ENCODE measurements at places on chromosomes 12 and 14.

GRCh38 chr14:103697603-103698379 is 17.5 kb downstream of the XRCC3 start:
- no peak for DNase-seq

DNA sequence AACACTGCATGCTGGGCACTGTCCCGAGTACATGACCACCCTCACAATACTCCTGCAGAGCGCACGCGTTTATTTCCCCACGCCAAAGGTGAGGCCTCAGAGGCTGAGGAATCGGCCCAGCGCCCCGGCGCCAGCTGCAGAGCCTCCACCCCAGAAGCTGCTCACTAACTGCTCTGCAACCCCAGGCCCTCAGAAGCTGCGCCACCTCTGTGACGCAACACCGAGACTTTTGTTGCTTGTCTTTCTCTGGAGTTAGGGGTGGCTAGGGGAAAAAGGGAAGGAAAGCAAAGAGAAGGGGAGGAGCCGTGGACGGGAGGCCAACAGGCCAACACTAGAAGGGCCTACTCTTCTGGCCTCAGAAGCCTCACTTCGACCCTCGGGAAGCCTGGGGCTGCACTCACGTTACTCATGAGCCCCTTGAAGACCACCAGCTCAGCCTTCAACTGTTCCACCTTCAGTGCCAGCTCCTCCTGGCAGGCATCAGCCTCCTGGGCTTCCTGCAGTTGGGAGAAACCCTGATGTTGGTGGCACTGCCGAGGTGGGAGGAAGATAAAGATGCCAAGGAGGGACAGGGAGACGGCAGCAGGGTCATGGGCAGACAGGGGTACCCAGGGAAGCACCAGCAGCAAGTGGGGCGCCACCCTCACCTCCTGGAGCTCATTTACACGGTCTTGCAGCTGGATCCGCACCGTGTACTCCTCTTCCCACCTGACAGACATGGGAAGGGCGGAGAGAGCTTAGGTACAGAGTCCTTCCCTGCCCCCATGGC is 5.4 kb downstream of the IFFO1 start:
- no peak for DNase-seq

- DNase-seq: no peak
These were observed 6.1 kb upstream of the CEP170B start for GRCh38 chr14:104858811-104859426.

DNA sequence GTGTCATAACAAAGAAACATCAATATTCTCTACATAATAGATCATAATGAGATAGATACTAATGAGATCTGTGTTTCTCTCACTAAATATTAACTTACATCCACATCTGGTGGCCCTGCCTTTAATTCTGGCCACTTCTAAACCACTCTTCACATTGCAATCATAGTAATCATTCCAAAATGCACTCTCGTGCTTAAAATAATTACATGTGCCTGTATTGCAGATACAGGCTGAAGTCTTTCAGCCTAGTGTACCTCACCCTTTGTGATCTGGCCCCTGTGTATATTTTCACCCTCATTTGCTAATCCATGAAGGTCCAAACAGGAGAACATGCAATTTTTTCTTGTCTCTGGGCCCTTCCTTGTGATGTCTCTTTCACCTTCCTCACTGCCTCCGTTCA is 108.0 kb downstream of the LIN7A start:
- no peak for DNase-seq

DNA sequence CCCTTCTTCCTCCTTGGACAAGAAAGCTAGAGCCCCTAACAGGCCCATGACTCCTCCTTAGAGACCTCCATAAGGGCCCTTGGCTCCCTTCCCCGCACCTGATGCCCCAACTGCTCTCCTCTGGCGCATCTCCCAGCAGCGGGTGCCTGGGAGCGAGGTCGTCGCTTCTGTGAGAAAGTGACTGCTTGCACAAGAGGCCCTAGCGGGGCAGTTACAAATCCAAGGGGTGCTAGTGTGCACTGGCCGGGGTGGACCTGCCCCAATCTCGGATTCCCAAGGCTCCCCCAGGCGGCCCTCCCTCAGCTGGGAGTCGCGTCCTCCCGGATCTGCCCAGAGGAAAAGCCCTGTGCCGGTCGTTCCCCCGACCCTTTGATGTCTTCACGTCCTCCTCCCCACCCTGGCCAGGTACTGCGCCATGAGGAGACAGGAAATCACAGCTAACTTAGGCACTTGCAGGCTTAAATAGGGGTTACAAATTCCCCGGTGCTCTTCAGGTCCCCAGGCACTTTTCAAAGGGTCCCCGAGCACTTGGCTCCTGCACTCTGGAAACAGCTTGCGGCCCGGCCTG is 2.8 kb downstream of the NKX2-8 start:
- no peak for DNase-seq
